ENCODE measurements at places on chromosomes 5 and 9. TPM values are rescaled to one million over a fixed set of nuclear protein-coding genes. Genes with fewer than 3 reads are reported as not detected.

GRCh38 chr5:39020458-39020857 is 53.7 kb downstream of the RICTOR start:
- H3K27me3 ChIP-seq: no peaks in the 10 kb centered on the region
- no peak for DNase-seq
- no peak overlapping the region for H3K27ac ChIP-seq
- H3K4me1 ChIP-seq: peaks cover 14% of the 10 kb centered on the region

GRCh38 chr9:135525241-135526088 is 4.2 kb downstream of the LCN1 start:
- H3K27ac ChIP-seq: no peak overlapping the region
- no peaks in the 10 kb centered on the region for H3K36me3 ChIP-seq
- peaks cover 5% of the 10 kb centered on the region for H3K27me3 ChIP-seq
- no peak for DNase-seq
- H3K4me1 ChIP-seq: no peaks in the 10 kb centered on the region
- no peak overlapping the region for H3K4me3 ChIP-seq

- H3K4me1 ChIP-seq: no peaks in the 10 kb centered on the region
- no peak overlapping the region for H3K27ac ChIP-seq
- H3K27me3 ChIP-seq: no peaks in the 10 kb centered on the region
- no peaks in the 10 kb centered on the region for H3K36me3 ChIP-seq
- DNase-seq: no peak
Measured at GRCh38 chr5:52007230-52007858, 624.1 kb downstream of the ISL1 start.

GRCh38 chr9:34572092-34572491 is 17.4 kb downstream of the CNTFR start:
- H3K4me1 ChIP-seq: no peaks in the 10 kb centered on the region
- no peak overlapping the region for H3K4me3 ChIP-seq
- H3K36me3 ChIP-seq: no peaks in the 10 kb centered on the region
- DNase-seq: no peak
- H3K27me3 ChIP-seq: peaks cover 16% of the 10 kb centered on the region
- no peak overlapping the region for H3K27ac ChIP-seq

GRCh38 chr5:78483809-78484521 is 123.5 kb downstream of the SCAMP1 start:
- no peak for DNase-seq
- no peaks in the 10 kb centered on the region for H3K27me3 ChIP-seq
- no peak overlapping the region for H3K4me3 ChIP-seq
- peaks cover 3% of the 10 kb centered on the region for H3K4me1 ChIP-seq
- no peaks in the 10 kb centered on the region for H3K36me3 ChIP-seq

GRCh38 chr9:84339962-84340361 is 596 bp downstream of the SLC28A3 start:
- no peak for DNase-seq
- H3K27ac ChIP-seq: no peak overlapping the region
- H3K36me3 ChIP-seq: no peaks in the 10 kb centered on the region
- H3K27me3 ChIP-seq: no peaks in the 10 kb centered on the region

- no peak overlapping the region for H3K27ac ChIP-seq
- H3K4me3 ChIP-seq: no peak overlapping the region
- no peaks in the 10 kb centered on the region for H3K4me1 ChIP-seq
- no peaks in the 10 kb centered on the region for H3K36me3 ChIP-seq
- H3K27me3 ChIP-seq: no peaks in the 10 kb centered on the region
- DNase-seq: no peak
Measured at GRCh38 chr5:117551236-117551635, 976.6 kb upstream of the SEMA6A start.

DNA sequence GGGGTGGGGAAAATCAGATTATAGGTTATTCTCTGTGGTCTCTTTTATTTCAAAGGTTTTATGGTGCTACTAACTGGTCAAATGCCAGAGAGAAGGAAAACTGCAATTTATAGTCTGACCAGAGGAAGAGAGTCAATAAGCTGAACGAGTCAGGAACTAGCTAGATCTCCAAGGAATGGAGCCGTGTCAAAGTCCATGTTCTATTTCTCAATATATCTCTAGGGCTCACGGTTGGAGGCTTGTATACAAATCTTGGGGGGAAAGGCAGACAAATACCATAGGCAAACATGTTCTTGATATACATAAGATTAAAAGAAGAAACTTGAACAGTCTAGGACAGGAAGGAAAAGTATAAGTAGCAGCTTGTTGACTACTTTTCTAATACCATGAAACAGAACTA is 627.1 kb downstream of the PDE4D start:
- H3K4me3 ChIP-seq: no peak overlapping the region
- no peaks in the 10 kb centered on the region for H3K4me1 ChIP-seq

DNA sequence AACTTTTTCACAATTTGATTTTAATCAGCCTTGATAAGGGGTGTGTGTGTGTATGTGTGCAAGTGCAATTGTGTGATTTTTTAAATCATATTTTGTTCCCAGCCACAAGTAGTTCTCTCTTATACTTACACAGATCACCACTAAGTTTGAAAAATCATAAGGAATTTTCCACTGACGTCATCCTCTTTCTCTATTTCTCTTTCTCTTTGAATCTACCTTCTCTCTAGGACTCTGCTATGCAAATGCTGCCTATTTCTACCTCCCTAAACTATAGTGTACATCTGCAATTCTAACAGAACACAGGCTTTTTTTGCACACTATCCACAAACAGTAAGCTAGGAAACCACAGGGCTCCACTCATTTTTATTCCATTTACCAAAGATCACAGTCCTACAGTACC is 254.6 kb upstream of the CYLC2 start:
- no peaks in the 10 kb centered on the region for H3K27me3 ChIP-seq
- H3K36me3 ChIP-seq: no peaks in the 10 kb centered on the region
- no peak overlapping the region for H3K27ac ChIP-seq
- no peak for DNase-seq
- no peaks in the 10 kb centered on the region for H3K4me1 ChIP-seq

DNA sequence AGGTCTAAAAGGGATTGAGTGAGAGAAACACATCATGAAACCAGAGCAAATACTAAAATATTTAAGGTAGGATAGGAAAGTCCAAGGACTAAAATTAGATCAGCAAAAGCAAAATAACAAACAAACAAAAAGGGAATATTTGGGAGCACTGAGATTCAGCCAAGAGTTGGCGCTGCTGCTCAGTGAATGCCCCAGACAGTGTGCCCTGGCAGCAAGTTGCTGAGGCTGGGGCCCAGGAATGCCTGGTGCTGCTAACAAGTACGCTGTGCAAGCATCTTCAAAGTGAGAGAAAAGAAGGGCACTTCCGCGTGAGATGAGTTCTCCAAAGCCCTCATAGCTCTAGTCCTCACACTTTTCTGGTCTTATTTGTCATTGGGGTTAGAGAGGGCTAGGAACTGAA is 603.3 kb downstream of the EFNA5 start:
- H3K4me3 ChIP-seq: no peak overlapping the region
- H3K27ac ChIP-seq: no peak overlapping the region
- no peaks in the 10 kb centered on the region for H3K27me3 ChIP-seq
- no peaks in the 10 kb centered on the region for H3K36me3 ChIP-seq
- H3K4me1 ChIP-seq: no peaks in the 10 kb centered on the region

GRCh38 chr5:96624596-96624995 is 37.6 kb upstream of the CAST start:
- H3K27ac ChIP-seq: no peak overlapping the region
- no peaks in the 10 kb centered on the region for H3K4me1 ChIP-seq
- H3K4me3 ChIP-seq: no peak overlapping the region

GRCh38 chr5:103539376-103540330 is 22.9 kb downstream of the NUDT12 start:
- no peaks in the 10 kb centered on the region for H3K4me1 ChIP-seq
- H3K27me3 ChIP-seq: no peaks in the 10 kb centered on the region
- H3K27ac ChIP-seq: no peak overlapping the region
- H3K4me3 ChIP-seq: no peak overlapping the region

- no peaks in the 10 kb centered on the region for H3K4me1 ChIP-seq
- no peak overlapping the region for H3K27ac ChIP-seq
- no peak for DNase-seq
- H3K36me3 ChIP-seq: no peaks in the 10 kb centered on the region
- H3K27me3 ChIP-seq: no peaks in the 10 kb centered on the region
Measured at GRCh38 chr9:14524873-14525515, 168.2 kb downstream of the ZDHHC21 start.

DNA sequence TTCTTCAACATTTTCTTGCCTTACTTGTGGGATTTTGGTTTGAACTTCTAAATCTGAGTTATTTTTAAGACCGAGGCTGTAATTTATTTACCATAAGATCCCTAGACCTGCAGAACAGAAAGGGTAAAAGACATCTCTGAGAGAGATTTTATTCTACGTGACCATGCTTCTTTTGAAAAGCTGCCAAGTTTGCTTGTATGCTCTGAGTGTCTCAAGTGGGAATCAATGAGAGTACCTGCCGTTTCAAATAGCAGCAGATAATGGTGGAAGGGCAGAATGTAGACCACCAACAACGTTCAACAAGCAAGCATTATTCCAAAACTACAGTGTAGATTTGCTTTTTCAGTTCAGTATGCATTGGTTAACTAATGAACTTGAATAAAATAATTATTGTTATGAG is 108.6 kb upstream of the MINAR2 start:
- no peaks in the 10 kb centered on the region for H3K4me1 ChIP-seq
- no peak for DNase-seq
- H3K27ac ChIP-seq: no peak overlapping the region

GRCh38 chr5:117054911-117055310 is 480.3 kb upstream of the SEMA6A start:
- no peak for DNase-seq
- H3K27me3 ChIP-seq: no peaks in the 10 kb centered on the region
- H3K27ac ChIP-seq: no peak overlapping the region
- H3K36me3 ChIP-seq: no peaks in the 10 kb centered on the region
- no peaks in the 10 kb centered on the region for H3K4me1 ChIP-seq

The GZMA gene
- total RNA-seq: 3.5 TPM

The CKMT2 gene
- 0.27 TPM for total RNA-seq

The PRR16 gene
- not detected for total RNA-seq

The RICTOR gene
- 125 TPM for total RNA-seq

The PCDHB15 gene
- not detected for total RNA-seq

The SCGB3A1 gene
- not detected for total RNA-seq

The ADAMTS16 gene
- total RNA-seq: not detected

The CXXC5 gene
- total RNA-seq: 1.9 TPM

The CD14 gene
- total RNA-seq: 1.7 TPM

The IL5 gene
- total RNA-seq: not detected

The GRM6 gene
- total RNA-seq: not detected

The GFRA3 gene
- not detected for total RNA-seq

Measured in CD4-positive, alpha-beta T cell (primary cell).